Activated CD4-positive, CD25-positive, alpha-beta regulatory T cell (primary cell): ENCODE measurements at places on chromosomes 1 and 21.

- no peak for DNase-seq
These were observed 6.2 kb upstream of the PRDM16 start for GRCh38 chr1:3062616-3063378.

DNA sequence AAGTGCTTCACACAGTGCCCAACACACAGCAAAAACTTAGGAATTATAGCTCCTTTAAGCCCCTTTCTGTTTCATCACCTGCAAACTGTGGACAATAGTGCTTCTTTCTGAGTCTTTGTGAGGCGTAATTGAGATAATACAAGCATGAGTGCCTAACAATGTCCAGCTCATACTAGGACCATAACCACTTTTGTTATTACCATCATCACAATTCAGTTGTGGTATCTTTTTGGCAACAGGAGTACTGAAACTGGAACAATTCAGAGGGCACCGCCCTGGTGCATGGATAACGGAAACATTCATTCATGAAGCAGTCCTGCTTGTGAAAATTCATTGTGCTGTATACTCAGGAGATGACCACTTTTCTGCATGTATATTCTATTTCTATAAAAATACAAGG, 18.2 kb downstream of the DNAJC11 start:
- DNase-seq: no peak

GRCh38 chr1:19514391-19514831, 29.1 kb upstream of the CAPZB start:
- no peak for DNase-seq

GRCh38 chr1:174005032-174005431, 17.1 kb downstream of the RC3H1 start:
- no peak for DNase-seq

GRCh38 chr1:29669912-29670311, 433.6 kb downstream of the PTPRU start:
- DNase-seq: no peak

DNA sequence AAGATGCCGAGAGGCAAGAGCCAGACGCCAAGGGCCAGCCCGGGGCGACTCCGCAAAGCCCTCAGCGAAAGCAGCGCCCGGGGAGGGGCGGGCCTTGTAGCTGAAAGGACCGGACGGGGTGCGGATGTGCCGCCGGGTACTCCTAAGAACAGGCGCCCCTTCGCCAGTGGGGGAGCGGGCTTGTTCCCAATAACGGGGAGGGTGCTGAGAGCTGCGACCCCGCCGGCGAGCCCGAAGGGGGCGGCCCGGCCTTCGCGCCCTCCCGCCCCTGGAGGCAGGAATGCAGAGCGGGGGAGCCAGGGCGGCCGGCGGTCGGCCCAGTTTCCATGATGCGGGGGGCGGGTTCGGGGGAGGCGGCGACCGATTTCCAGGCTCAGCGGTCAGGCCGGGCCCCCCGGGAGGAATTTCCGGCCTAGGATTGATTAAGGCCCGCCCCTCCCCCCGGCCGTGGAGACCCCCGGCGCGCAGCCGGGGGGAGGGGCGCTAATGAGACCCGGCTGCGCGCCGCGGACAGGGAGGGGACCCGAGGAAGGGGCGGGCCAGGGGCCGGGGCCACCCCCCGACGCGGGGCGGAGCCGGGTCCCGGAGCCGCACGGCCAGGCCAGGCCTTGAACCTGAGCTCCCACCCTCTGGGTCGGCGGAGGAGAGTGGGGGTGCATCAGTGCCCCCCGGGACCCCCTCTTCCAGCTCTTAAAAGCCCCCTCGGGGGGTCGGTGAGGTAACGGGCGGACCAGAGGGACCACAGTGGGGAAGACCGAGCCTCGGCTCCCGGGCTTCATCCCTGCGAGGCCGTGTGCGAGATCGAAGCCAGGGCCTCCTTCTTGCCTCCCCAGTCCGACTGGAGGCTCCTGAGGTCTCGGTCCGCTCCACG, 898 bp upstream of the TMEM200B start:
- DNase-seq: peak; percentile 28

- no peak for DNase-seq
These were observed 9.1 kb downstream of the NHLH1 start for GRCh38 chr1:160375788-160376524.

- DNase-seq: no peak
These were observed 23.8 kb downstream of the LHX4 start for GRCh38 chr1:180253585-180254495.
